ENCODE measurements at places on chromosomes 4 and X.

GRCh38 chr4:149403081-149403480 is 412.6 kb downstream of the IQCM start:
- DNase-seq: no peak

GRCh38 chr4:101086801-101087586 is 260.3 kb downstream of the PPP3CA start:
- no peak for DNase-seq

- no peak for DNase-seq
Measured at GRCh38 chrX:114787061-114787460, 203.2 kb downstream of the HTR2C start.

DNA sequence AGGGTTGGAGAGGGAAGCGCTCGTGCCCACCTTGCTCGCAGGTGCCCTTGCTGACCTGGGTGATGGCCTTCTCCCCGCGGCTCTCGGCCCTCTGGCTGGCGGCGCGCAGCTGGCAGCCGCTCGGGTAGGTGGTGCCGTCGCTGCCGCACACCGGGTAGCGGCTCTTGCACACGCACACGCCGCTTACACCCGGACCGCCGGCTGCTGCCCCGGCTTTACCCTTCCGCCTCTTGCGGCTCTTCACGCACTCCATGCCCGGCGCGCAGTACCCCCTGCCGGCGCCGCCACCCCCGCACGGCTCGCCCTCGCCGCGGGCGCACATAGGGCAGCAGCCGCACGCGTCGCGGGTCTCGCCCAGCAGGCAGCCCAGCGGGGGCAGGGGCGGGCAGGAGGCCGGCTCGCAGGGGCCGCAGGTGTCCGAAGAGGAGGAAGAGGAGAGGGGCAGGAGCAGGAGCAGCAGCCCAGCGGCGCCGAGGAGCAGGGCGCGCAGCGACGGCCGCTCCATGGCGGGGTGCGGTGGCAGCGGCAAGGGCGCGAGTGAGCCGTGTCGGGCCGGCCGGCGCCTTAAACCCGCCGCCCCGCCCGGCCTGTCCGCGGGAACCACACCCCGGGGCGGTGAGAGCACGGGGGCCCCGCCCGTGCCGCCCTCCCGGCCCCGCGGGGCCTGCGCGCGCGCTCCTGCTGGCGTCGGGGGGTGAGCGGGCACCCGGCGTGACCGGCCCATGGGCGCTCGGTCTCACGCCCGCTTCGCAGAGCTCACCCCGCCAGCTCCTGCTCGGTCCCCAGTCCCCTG is at the start of gene IGFBP7:
TSS of gene IGFBP7 (minus strand) at position 539 of the 793 bp plus-strand sequence. CDS start at position 505, 34 bp downstream.
- DNase-seq: no peak

DNA sequence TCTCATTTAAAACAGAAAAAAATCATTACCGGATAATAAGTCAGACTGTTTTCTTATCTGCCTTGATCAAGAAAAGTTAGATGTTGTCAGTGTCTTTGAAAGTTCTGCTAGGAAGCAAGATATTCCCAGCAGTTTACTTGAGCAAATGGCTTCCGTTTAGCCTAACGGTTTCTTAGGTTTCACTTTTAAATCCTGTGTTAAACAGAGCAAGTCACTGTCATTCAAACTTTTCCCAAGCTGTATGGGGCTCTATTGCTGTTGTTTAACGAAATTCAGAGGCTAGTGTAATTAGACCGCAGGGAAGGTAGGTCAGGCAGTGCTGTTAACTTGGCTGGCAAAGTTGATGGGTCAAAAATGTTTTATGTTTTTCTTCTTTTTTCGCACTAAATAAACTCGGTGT is 80.3 kb upstream of the NEIL3 start:
- DNase-seq: no peak

GRCh38 chr4:105352826-105353225 is 121.0 kb downstream of the PPA2 start:
- DNase-seq: no peak

DNA sequence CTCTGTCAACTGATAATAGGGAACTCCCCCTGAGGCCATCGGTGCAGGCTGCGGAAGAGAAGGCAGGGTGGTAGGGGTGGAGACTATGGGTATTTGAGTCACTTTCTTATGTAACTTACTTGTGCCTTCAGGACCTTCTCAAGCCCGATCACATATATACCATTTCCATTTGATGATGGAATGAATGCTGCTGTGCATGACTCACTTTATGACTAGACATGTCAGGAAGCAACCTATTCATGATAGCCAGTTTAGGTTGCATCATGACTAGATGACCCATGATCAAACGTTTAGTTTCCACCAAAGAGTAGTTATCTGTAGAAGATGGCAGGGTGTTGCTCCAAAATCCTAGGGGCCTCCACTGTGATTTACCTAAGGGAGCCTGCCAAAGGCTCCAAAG is 435.5 kb downstream of the DTHD1 start:
- DNase-seq: no peak

DNA sequence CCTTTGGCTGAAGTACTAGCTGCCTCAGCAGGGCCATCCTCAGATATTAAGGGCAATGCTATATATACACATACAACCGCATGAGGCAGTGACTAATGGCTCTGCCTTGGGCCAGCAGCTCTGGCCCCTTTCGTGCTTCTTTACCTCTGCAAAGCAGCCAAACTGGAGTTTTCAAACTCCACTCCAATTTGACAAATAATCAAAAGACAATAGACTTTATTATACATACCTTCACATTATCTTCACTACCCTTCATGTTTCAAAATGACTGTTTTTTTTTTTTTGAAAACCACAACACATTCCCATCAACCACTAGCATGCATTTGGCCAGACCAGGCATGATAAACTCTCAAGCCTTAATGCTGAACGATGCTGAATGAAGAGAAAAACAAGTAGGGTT is 187.7 kb downstream of the ENOX2 start:
- DNase-seq: no peak

DNA sequence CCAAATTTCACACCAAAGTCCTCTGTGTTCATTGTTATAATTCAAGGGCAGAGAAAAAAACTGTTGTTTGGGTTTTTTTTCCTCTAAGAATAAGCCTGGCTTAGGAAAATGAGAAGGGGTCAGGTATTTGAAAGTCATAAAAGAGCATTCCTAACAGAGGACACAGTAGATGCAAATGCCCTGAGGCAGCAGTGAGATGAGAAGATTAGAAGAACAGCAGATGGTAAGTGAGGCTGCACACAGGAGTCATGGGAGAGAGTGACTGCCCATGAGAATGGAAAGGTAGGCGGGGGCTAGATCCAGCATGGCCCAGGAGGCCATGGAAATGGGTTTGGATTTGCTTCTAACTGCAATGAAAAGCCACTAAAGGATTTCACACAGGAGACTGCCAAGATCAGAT is 107.5 kb upstream of the RBPJ start:
- DNase-seq: no peak

DNA sequence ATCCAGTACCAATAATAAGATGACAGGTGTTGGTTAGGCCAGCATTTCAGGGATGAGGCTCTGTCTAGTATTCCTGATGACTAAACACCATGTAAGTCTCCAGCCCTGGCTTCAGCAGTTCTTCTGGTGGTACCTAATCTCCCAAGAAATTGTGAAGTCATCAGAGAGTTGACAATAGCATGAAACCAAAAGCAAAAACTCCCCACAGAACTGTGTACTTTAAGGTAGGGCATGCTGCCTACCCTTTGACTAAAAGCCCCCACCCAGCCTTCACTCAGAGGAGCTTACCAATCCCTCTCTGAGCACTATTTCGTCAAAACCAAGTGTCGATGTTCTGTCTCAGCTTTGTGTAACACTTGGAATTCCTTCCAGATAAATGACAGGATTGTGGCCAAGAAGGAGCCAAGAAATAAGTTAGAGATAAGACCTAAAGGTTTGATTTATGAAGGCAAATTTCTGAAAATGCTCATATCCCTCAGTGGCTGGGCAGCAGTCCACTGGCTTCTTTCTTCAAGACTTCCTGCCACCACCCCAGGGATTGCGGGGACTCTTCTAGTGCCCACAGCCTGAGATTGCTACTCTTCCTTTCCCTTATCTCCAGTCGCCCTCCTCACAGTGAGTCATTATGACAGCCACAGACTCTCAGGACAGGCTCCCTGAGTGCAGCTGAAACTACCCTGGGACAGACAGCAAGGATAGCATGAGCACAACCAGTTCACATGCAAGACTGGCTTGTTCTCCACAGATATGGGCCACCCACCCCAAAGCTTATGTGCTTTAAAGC is 67.3 kb upstream of the LHFPL1 start:
- DNase-seq: no peak
